Left ventricle myocardium inferior (tissue), 1 donor: ENCODE measurements at places on chromosomes 16 and 17. TPM values are rescaled to one million over a fixed set of nuclear protein-coding genes. Genes with fewer than 3 reads are reported as not detected.

GRCh38 chr16:30846649-30847402, 47.1 kb downstream of the BCL7C start:
- no peak for DNase-seq

DNA sequence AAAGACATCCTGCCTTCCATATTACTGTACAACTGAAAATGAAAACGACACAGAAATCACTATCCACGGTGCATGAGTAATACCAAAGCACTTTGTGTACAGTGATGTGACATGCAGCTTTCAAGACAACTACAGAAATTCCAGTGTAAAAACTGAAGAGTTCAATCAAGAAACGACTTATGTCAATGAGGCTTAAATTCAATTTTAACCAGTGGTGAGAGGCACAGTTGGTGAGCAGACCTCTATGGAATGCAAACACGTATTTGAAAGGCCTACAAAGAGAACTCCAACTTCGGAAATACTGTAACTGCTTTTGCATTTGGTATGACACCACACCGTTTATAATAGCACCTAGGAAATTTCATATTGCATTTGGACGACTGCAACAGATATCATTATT, 87.6 kb downstream of the USP31 start:
- DNase-seq = no peak

DNA sequence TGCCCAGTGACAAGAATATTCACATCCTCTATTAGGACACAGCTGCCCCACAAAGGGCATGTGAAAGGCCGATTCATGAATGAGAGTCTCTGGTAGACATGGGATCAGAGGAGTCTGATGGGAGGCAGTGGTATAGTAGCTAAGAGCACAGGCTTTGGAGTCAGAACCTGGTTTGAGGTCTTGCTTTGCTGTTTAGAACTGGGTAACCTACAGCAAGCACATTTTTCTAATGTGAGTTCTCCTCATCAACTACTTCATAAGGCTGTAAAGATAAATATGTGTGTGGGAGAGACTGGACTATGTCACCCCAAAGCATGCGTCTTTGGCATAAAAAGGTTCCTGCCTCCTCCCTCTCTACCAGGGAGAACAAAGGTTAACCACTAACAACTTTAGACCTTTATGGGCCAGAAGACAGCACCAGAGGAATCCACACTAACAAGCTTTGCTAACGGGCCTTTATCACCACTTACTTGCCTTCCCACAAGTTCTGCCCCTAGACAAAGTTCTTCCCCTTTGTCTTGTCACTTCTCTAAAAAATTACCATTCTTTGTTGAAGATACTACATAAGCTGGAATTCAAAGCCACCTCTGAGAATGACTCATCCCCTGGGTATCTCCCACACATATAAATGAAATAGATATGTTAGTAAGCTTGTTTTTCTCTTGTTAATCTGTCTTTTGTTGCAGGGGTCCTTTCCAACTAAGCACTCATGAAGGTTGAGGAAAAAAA, 21.1 kb downstream of the CDR2 start:
- DNase-seq = no peak

DNA sequence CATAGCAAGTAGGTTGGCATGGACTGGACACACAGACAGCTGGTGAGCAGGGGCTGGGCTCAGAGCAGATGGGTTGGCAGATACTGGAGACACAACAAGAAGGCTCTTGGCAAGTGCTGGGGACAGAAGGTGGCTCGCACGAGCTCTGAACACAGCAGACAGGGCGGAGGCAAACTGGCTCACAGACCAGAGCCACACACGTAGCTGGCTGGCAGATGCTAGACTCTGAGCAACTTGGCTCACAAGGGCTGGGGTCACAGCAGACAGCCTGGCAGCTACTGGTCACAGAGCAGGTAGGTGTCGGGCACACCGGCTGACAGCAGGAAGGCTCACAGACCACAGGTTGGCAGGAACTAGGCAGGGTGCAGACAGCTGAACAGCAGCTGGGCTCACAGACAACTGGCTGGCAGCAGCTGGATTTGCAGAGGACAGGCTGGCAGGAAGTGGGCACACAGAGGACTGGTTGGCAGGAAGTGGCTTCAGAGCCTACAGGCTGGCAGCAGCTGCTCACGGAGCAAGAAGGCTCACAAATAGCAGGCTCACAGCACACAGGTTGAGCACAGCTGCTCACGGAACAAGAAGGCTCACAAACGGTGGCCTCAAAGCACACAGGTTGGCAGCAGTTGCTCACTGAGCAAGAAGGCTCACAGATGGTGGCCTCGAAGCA, 725 bp downstream of the KRTAP16-1 start:
- DNase-seq = peak; percentile 58

DNA sequence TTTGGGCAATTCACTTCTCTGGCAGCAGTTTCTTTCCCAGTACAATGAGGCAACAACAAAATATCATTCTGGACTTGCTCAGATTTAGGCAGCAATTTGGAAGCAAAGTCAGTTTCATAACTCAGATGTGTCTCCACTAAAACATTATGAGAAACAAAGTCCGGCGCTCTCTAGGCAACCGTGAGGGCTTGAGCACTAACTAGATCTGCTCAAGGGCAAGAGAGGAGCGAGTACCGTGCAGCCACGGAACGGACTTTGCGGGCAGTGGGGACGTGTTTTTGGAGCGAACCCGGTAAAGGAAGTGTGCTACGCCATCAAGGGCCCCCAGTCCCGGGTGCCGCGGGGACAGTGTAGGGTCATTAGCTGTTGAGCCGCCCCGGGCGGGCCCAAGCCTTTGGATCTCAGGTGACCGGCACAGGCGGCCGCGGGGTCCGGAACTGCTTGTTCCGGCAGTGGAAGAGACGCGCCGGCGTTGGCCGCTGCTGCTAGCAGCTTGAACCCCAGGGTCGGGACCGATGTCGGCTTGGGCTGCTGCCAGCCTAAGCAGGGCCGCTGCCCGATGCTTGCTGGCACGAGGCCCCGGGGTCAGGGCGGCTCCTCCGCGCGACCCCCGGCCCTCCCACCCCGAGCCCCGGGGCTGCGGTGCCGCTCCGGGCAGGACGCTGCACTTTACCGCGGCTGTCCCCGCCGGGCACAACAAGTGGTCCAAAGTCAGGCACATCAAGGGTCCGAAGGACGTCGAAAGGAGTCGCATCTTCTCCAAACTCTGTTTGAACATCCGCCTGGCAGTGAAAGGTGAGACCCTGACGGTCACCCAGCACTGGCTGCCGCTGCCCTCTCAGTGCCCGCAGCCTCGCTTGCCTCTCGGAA, at the start of gene TACO1:
TACO1 (plus strand) TSS at position 327 of the 870 bp plus-strand sequence; CDS start at position 516, 189 bp downstream.
- DNase-seq = peak; percentile 84

GRCh38 chr17:46827274-46827673, 8.8 kb upstream of the WNT3 start:
- DNase-seq = no peak

GRCh38 chr17:45780921-45781320, 3.2 kb upstream of the CRHR1 start:
- DNase-seq = no peak

DNA sequence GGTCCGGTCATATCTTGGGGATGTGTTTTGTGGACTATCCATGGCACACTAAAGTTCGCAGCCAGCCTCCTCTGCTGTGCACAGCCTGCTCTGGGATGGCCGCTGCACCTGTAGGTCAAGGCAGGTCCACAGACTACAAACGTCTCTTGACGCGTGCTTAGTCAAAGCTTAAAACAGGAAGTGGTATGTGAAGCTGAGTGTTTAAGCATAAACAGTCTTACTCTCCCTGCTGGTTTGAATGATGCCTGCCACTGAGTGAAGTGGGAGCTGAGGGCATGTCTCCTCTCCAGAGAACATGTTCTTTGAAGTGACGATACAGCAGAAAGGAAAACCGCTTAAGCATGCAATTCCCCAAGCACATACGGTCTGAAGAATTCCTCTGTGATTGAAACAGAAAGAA, 365.6 kb downstream of the SLC39A11 start:
- DNase-seq = no peak

- DNase-seq = no peak
These were observed 57.3 kb upstream of the MON1B start for GRCh38 chr16:77133706-77134105.

- DNase-seq = no peak
These were observed 34.7 kb downstream of the ADCY9 start for GRCh38 chr16:4081521-4082021.

DNA sequence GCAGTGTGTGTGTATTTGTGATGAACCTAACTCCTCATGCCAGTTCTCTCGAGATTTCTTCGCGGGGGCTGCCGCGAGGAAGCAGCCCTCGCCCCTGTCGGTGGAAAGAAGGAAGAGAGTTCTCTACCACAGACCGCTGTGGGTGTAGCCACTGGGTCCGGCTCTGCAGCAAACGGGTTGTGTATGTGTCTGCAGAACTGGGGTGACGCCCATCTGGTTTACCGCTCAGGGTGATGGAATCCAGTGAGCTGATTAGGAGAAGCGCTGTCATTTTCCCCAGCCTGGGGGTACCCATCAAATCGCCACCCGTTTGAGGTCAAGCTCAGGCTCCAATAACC, 7.7 kb downstream of the CORO6 start:
- DNase-seq = no peak

GRCh38 chr16:15581127-15581815, 61.7 kb downstream of the MARF1 start:
- DNase-seq = no peak

DNA sequence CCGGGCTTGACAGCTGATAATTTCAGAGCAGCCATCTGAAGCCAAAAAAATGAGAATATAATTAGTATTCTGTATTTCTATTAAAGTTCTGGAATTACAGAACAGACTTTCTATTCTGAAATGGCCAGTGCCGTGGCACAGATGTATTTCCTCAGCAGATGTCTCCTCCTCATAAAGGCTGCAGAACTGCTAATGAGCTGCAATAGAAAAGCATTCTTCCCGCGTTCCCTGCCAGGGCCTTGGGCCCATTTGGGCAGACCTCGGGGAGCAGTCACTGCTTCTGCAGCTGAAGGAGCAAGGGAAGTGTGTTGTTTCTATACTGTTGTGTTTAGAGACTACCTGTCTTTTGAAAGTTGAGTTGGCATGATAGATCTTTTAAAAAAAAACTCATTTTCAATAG, 152.6 kb upstream of the CACNG5 start:
- no peak for DNase-seq

DNA sequence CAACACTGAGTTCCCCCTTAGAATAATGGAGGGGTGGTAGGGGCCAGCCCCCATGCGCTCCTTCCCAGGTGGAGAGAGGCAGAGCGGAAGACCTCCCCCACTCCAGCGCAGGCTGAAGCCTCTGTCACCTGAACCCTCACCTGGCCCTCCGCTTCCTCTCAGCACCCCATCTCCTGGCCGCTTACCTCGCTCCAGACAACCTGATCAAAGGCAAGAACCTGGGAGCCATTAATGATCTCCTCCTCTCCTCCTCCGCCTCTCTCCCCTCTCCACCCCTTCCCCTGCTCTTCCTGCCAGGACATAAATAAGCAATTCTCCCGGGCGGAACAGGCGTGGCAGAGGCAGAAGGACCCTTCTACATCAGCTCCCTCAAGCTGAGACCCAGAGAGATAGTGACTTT, 110.2 kb upstream of the LHX1 start:
- DNase-seq = no peak

GRCh38 chr16:56973294-56973689, 11.5 kb downstream of the CETP start:
- no peak for DNase-seq

DNA sequence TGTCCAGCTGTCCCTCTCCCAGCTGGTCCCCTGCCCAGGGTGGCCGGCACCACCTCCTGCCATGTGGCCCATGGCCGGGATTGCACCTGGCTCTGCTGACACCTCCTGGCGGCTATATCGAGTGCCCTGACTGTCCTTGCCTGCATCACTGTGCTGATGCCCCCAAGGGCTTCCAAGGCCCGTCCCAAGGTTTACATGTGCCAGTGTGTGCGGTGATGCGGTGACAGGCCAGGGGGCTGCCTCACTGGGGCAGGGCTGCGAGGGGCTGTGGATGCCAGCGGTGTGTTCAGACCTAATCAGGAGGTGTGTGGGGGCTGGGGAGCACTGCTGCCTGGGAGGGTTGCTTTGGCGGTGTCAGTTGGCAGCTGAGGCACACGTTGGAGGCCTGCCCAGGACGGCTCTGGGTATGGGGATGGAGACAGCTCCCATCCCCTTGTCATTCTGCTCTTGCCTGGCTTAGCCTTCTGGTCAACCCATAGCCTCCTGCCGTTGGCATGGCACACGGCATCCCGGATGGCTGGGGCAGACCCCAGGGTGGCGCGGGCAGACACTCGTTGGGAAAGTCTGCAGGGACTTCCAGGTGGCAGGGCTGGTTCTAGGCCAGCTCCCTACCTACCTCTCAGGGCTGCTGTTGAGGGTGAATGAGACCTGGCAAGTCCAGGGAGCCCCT, 5.5 kb downstream of the MAP2K3 start:
- DNase-seq = peak; percentile 86

DNA sequence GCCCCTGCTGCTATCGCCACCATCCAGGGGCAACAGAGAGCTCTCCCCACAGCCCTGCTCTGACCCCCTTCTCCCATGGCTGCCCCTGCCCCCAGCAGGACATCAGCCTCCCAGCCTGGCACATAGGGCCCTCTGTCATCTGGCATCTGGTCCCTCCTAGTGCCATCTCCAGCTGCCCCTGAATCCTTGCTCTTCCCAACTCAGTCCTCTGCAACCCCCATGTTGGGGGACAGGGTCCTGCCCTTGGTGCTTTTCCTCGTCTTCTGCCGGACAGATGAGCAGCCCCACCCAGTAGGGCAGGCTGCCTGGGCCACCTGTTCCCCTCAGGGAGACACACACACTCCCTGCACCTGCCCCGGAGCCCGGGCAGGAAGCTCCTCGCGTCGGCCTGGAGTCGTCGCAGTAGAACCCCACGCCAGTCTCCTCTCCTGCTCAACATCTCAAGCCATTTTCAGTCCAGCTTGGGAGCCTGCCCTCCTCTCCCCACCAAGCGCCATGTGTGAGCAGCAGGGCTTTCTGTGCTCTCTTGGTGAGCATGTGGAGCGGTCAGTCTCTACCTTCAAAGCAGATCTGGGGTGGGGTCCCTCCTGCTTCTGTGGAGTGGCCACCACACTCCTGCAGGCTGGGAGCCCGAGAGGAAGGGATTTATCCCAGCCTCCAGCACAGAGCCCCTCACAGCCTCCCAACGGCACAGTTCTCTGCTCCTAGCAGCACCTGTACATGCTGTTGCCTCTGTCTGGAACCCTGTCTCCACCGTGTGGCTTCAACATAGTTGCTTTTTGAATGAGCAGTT, 28.2 kb downstream of the TNFRSF13B start:
- no peak for DNase-seq

DNA sequence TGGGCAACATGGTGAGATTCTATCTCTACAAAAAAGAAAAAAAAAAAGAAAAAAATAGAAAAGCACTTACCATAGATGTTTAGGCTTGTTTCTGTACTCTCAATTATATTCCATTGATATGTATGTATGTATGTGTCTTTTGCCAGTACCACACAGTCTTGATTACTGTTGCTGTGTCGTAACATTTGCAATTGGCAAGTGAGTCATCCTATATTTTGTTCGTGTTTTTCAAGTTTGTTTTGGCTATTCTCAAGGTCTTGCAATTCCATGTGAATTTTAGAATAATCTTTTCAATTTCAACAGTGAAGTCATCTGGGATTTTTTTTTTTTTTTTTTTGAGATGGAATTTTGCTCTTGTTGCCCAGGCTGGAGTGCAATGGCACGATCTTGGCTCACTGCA, 19.3 kb downstream of the SPECC1 start:
- no peak for DNase-seq

Gene SOST
- total RNA-seq = 0.14 TPM

Gene FAM20A
- 2.9 TPM for total RNA-seq

Gene DDX5
- 326 TPM for total RNA-seq

Gene KCNH4
- total RNA-seq = 0.16 TPM

Gene HOXB3
- 0.91 TPM for total RNA-seq

Gene TXNDC11
- 23.9 TPM for total RNA-seq

Gene ABI3
- 4.9 TPM for total RNA-seq

Gene ZDHHC1
- 2.9 TPM for total RNA-seq

Gene SLFN11
- total RNA-seq = 15.1 TPM

Gene LGALS9C
- not detected for total RNA-seq
